Stimulated activated CD4-positive, alpha-beta T cell treated with anti-CD3 and anti-CD28 coated beads, Interleukin-15, amount 100 ng/mL, for 1 hour (primary cell): ENCODE measurements at places on chromosomes 2 and 18.

DNA sequence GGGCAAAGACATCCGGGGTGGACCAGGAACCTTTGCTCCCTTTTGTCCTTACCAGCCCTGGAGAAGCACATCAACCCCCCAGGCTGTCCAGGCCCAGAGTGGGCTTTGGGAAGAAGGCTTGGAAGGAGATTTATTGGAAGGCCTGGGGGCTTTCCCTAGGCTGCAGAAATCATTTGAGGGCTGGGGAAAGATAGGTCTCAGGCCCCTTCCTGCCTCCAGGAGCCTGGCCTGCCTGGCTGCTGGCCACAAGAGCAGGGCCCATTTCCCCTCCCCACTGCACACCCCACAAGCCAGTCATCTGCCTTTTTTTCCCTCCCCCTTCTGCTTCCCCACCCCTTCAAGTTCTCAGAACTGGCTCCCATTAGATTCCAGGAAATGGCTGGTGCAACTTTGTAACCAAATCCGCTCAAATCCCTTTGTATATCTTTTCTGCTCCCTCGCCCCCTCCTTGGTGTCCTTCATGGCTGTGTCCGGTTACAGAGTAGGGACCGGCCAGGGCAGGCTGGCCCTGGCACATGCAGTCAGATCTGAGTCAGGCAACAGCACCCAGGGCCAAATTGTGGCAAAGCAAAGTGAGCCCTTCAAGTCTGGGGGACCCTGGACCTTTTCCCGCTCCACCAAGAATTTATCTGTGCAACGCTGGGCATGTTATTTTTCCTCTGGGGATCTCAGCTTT is 20.8 kb upstream of the TNP1 start:
- DNase-seq = no peak

- no peak for DNase-seq
These were observed 41.6 kb downstream of the LAMA3 start for GRCh38 chr18:23730857-23731256.

GRCh38 chr18:2654928-2655177 is 673 bp upstream of the SMCHD1 start:
- DNase-seq = peak; percentile 63

GRCh38 chr2:206423147-206423546 is 20.2 kb upstream of the ADAM23 start:
- no peak for DNase-seq

DNA sequence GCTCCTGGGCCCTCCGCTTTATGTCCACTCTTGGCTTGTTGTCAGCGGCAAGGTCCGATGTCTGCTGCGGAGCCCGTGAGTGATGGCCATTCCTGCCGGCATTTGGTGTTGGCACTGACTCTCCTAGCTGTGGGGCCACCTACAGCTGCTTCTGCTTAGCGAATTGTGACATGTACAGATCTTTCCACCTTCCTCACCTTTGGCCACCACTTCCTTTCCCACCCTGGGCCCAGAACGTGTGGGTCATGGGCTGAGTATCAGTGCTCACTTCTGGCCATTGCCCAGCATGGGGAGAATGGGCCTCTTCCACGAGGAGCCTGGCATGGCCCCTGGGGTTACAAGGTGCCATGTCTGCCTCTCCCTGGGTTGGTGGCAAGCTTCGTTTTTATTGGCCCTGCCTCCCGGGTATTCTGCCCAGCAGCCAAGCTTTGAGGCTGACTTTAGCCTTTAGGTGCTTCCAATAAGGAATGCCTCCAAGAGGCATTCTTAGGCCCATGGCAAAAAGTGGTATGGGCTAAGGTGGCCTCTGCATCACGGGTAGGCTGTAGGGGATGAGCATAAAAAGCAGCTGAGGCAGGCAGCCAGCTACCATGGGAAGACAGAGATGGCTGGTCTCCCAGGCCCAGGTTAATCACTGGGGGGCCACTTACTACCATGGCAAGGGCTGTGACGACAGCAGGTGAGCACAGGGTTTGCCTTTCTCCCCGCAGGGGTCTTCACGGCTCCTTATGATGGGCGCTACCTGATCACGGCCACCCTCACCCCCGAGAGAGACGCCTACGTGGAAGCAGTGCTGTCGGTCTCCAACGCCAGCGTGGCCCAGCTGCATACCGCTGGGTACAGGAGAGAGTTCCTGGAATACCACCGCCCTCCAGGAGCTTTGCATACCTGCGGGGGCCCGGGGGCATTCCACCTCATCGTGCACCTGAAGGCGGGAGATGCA is 65.8 kb downstream of the EMILIN2 start:
- no peak for DNase-seq

- DNase-seq = no peak
These were observed 605 bp downstream of the ZNF2 start for GRCh38 chr2:95166065-95166763.

GRCh38 chr2:45915523-45915922 is 264.0 kb downstream of the PRKCE start:
- DNase-seq = no peak

- DNase-seq = no peak
These were observed 125.5 kb upstream of the SPRED2 start for GRCh38 chr2:65557616-65558573.

DNA sequence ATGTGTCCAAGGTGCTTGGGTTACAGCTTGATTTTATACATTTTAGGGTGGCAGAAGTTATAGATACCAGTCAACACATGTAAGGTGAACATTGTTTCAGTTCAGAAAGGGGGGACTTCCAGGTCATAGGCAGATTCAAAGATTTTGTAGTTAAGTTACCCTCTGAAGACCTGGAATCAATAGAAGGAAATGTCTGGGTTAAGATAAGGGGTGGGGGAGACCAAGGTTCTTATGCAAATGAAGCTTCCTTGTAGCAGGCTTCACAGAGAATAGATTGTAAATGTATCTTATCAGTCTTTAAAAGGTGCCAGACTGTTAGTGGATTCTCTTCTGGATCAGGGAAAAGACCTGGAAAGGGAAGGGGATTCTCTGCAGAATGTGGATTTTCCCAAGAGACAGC is 42.4 kb downstream of the BMPR2 start:
- no peak for DNase-seq

DNA sequence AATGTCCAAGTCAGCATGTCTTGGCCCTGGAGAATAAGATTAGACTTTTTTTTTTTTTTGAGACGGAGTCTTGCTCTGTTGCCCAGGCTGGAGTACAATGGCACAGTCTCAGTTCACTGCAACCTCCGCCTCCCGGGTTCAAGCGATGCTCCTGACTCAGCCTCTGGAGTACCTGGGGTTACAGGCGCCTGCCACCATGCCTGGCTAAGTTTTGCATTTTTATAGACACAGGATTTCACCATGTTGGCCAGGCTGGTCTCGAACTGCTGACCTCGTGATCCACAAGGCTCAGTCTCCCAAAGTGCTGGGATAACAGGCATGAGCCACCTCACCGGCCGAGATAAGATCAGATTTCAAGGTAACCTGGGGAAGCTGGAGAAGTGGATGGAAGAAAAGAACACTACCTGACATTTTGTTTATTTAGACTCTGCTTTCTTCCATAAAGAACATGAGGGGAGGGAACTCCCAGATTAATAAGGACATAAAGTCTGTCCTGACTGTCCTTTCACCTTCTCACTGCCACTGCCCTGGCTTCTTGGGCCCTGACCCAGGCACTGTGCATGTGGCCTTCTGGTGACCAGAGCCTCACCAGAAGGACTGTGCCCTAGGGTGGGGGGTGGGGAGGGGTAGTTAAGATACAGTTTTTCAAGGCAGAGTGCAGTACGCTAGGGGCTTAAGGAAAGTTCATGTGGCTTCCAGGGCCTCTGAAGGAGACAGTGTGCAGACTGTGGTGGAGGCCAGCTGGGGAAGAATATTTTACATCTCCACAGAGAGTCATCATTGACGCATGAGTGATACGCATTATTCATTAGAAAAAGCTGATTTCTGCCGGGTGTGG is 4.8 kb upstream of the IMPA2 start:
- DNase-seq = no peak

DNA sequence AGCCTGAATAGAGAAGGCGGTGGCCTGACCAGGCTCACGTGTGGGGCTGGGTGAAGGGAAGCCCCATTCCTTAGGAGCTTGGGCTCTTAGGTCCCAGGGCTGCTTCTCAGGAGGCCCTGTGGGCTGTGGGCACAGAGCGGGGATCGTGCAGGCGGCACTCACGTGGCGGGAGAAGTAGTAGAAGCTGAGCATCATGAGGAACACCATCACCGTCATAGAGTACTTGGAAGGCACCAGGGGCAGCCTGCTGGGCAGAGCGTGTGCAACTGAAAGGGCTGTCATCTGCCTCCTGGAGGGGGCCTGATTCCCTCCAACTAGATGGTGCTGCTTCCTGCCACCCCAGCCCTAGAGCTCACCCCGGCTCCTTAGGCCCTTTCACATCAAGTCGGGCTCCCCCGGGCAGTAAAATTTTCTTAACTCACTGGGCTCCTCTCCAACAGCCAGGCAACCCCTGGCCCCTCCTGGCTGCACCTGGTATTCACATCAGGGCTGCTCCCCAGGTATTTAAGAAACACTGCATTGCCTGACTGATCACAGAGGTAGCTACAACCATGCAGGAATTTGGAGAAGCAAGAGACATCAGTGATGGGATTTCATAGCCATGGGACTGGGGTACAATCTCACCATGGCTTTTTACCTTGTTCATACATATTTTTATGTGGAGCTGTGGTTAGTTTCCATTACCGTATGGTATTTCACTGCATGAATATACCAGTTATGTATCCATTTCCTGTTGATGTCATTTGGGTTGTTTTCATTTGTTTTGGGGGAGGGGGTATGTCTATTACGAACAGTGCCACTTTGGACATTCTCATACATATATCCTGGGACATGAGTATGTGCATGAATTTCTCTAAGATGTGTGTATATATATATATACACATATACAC is 32.9 kb downstream of the CENPO start:
- DNase-seq = no peak

DNA sequence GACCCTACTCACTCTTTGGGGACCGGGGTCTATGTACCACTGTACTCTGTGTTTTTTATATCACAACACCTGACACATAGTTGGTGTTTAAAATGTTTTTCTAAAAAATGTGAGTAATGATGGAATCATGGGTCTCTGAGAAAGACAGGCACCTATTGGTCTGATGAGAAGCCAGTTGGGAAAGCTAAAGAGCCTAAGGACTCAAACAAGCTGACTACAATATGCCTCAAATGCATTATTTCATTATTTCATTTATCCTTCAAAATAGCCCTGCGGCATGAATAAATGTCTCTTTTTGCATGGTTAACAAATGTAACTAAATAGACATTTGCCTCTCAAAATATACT is 102.9 kb upstream of the SCN1A start:
- DNase-seq = no peak

DNA sequence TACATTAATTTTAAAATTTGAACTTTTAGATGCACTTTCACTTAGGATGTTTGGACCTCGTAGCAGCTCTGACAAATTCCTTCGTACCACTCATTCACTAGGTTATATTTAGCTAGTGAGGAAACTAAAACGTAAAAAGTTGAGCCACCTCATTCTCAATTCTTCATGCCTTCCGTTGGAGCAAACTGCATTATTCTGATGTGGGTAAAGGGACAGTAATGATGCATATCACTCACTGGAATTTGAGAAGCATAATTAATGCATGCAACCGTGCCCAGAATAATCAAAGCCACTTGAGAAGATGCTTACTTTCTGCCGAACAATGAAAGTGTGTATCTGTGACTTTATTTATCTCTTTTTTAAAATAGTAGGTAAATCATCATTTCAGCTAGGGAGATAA is 2.2 kb downstream of the CNOT9 start:
- DNase-seq = no peak

GRCh38 chr2:141968433-141968832 is 162.4 kb downstream of the LRP1B start:
- no peak for DNase-seq

DNA sequence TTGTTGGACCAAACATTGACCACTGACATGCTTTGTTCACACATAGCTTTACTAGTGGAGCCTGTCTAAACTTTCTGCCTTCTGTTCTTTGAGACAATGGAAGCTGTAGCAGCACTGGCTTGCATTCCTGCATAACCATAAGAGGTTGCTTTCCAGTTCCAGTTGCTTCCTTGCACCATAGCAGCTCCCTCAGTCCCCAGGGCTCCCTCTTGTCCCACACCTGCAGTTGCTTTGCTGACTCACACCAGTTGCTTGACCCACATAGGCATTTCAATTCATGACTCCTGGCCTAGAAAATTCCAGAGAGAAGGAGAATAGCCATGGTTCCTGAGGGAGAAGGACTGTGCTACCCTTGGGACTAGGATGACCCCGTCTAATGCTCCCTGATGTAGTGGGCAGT is 20.9 kb downstream of the SGPP2 start:
- no peak for DNase-seq

GRCh38 chr2:147149575-147150240 is 695.1 kb upstream of the ACVR2A start:
- DNase-seq = no peak

GRCh38 chr18:59996370-59996966 is 96.7 kb downstream of the PMAIP1 start:
- no peak for DNase-seq

DNA sequence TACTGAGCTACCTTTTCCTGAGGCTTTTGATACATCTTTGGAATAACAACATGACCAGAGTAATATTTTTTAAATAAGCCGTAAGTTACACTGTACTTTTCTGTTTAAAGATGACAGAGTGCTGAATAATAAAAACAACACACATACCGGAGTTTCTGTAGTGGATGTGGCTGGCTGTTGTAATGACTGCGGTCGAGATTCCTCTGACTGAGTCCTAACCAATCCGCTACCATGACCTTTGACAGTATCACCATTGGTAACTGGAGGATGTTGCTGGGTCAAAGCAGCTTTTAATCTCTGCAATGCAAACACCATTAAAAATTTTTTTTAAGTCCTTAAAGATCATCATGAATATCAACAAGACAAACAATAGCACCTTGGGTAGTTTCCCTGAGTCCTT is 70.7 kb downstream of the ATF2 start:
- DNase-seq = no peak

GRCh38 chr2:71560638-71561011 is 107.3 kb downstream of the DYSF start:
- no peak for DNase-seq

- no peak for DNase-seq
These were observed 123.2 kb upstream of the BCL2L11 start for GRCh38 chr2:110997331-110998045.

DNA sequence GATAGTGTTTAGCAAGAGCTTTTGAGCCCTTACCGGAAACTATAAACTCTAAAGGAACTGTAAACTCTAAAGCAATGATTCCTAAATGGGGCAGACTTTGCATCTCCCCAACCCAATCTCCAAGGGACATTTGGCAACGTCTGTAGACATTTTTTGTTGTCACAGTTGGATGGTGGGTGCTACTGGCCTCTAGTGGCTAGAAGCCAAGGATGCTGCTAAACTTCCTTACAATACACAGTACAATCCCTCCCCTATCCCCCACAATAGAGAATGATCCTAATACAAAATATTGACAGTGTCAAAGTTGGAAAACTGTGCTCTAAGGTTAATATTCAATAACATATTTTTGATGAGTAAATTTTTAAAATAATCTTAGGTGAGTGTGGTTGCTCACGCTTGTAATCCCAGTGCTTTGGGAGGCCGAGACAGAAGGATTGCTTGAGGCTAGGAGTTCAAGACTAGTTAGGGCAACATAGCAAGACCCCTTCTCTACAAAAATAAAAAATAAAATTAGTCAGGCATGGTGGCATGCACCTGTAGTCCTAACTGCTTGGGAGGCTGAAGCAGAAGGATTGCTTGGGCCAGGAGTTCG is 66.7 kb downstream of the PTPN4 start:
- DNase-seq = no peak
